ENCODE measurements at places on chromosomes 12 and 14.

- no peak for DNase-seq
Measured at GRCh38 chr12:118429688-118430383, 53.5 kb downstream of the SUDS3 start.

DNA sequence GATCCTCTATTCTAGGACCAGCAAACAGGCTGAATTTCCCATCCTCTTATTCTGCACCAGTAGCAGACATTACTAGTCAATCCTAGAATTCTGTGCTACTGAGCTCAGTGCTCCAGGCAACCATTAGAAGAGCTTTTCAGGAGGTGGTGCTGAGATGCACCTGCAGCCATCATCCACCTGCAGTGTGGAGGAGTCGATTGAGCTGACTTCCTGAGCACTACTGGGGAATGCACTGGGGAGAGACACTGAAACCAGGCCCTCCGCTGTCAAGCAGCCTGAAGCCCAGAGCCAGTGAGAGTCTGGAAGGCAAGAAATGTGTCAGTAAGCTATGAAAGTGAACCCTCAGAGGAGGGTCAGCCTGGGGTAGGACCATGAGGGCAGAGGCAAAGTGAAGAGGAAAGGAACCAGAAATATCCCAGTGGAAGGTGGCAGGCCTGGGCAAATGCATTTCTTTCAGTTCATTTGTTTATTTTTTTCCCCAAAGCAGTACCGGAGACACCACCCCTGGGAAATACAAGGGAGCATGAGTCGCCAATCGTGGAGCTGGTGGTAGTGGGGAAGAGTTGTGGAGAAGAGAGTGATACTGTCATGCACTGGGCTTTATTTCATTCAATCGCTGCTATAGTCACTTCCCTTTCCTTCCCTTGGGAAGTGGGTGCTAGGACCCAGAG, 23.0 kb upstream of the SERPINA4 start:
- DNase-seq = no peak

DNA sequence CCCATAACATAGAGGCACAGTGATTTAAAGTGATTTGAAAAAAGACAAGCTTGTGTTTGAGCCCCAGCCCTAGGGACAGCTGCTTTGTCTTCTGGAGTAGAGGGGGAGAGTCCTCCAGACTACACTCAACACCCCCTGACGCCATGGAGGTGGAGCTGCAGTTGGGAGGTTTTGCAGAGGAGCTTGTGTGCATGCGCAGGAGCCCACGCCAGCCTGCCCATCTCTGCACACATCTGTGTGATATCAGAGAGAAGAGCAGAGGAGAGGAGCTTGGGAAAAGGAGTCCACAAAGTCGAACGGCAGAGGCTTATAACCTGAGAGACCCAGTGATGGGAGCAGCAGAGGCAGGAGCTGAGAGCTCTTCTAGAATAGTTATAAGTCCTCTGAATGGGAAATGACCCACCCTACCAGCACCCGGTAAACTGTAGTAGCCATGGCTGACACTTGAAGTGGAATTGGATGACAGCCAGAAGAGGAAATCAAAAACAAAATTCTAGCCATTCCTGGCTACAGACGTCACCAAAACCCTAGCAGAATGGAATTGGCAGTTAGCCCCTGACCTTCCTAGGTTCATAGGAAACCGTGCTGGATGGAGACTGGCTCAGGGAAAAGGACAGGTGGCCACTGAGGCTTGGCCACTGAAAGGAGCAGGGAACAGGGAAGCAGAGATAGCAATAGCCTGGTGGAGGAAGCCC, 185.1 kb upstream of the VASH1 start:
- DNase-seq = no peak

DNA sequence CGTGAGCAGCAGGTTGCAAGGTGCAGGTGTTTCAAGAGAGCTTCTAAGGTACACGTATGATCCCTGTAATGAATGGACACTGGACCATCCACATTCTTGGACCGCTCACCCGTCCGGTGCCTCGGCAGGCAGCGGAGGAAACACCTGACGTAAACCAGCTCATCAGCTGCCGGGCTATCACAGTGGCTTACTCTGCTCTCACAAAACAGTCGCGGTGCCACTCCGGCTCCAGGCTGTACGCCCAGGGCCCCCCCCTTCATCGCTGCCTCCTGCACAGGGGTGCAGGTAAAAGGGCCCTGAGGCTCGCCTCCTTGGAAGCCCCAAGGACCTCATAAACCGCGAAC, 436 bp downstream of the VPS33A start:
- DNase-seq = no peak

GRCh38 chr14:76090616-76091391, 60.9 kb upstream of the GPATCH2L start:
- DNase-seq = no peak

- no peak for DNase-seq
Measured at GRCh38 chr12:16586350-16587109, 19.4 kb downstream of the LMO3 start.

DNA sequence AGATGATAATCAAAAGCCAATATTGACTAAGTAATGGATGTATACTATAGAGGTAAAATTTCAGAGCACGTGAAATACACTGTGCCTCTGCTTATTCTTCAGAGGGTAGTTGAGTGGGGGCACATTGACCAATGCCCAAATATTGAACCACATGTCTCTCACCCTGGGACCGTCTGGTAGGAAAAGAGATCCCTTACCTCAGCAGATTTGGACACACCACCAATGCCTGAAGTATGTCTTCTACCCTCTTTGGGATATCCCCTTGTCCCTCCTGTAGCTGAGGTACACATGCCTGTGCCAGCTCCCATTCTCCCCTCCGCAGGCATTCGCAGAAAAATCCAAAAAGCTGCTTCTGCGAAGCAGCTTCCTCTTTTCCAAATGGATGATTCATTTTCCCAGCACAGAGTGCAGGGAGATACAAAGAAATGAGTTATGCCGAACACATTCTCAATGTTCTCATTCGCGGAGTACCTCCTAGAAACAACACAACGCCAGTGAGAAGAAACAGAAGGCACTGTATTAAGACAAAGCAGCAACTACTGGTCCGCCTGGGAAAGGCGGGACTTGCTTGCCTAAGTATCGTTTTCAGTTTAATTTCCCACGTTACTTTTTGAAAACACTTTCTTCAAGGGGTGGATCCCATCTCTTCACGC, 691 bp downstream of the ZFYVE26 start:
- DNase-seq = no peak

DNA sequence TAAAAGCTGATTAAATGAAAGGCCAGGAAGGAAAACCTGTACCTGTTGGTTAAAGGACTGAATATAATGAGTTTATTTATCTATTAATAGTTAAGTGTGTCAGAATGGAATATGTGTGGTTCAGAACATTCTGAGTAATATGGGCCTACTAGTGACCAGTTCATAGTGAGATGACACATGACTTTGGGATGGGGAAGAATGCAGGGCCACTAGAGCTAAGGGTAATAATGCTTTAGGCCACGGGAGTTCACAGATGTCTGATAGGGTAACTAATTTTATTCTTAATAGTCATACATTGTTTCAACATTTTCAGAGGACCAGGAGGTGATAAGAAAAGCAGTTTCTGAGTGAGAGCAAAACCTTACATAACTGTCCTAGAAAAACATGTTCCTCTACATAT, 247.8 kb upstream of the OR4E1 start:
- no peak for DNase-seq

DNA sequence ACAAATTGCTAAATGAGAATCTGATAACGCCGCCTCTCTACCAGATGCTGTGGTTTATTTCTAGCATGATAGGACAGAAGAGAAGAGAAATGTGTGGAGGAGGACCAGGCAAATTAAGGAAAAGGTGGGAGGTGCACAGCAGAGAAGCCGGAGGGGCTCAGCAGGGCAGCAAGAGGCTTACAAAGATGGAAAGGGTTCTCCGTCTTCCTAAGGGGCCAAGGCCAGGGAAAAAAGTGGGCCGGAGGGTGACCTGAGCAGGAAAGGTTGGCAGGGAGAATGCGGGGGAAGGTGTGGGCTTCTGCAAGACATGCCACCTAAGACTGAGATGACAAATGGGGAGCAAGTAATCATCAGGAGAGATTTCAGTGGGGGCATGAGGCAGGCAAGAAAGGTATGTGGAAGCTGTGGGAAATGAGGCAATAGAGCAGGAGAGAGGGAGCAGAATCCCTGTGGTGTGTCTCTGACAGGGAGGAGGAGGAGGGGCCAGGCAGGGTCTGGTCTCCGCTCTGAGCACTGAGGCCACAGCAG, 18.7 kb downstream of the MANSC1 start:
- DNase-seq = no peak

DNA sequence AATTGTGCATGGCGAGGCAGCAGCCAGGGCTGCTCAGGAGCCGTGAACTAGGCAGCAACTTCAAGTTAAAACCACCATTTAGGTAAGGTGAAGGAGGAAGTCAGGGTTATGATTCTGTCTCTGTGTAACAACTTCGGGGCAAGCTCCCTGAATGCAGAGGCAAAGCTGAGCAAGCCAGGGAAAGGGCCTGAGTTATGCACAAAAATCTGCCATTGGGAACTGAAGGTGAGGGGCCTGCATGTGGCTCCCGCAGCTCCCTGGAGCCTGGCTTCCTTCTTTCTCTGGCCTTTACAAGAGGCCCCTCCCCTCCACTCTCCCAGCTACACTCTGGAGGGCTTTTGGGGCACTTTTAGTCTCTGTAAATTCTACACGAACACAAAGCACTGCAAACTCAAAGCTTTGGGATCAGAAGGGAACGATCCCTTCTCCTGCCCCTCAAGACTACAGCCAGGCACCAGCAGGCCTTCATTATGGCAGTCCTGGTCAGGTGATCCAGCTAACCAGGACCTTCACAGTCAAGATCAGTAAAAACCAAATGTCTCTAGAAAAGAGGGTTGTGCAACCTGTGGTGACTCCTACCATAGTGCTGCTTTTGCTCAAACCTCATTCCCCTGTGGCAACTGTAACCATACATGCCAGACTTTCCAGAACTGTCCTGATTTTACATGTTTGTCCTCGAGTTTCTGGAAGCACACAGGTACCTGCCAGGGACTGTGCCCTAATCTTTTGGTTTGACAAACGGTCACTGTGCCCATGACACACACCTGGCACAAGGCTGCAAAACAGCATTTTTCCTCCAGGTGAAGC, 67.2 kb upstream of the PTGR2 start:
- DNase-seq = no peak

DNA sequence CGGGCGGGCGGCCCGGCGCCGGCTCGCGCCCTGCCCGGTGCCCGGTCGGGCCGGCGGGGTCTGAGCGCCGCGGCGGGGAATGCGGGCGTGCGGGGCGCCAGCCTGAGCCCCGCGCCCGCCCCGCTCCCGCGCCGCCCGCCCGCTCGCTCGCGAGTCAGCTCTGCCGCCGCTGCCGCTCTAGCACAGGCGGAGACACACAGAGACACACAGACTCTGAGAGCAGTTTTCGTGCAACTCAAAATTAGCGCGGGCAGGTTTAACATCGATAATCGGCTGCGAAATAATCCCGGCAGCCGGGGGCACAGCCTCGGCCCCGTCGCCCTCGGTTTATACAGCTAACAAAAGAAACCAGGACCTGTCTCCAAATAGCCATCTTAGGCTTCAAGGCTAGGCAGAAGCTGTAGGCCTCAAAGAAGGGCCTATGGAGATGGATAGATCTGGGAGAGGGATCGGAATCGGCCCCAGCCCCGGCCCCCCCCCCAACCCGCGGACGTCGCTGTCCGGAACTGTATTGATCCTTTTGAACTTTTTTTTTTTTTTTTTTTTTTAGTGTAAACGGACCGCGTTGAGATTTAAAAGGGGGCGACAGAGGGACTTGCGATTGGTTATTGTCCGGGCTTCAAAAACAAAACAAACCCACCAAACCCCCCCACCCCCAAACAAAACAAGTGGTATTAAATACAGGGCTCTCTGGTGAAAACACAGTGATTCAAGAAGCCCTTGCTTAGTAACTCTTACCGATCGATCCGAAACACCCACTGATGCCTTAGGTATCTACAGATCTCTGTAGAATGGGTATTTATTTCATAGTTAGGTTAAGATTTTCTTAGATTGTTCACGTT, 1.1 kb downstream of the ARID2 start:
- DNase-seq = peak; percentile 40

- DNase-seq = peak; percentile 80
Measured at GRCh38 chr12:54579696-54580333, 8.6 kb downstream of the PPP1R1A start.

DNA sequence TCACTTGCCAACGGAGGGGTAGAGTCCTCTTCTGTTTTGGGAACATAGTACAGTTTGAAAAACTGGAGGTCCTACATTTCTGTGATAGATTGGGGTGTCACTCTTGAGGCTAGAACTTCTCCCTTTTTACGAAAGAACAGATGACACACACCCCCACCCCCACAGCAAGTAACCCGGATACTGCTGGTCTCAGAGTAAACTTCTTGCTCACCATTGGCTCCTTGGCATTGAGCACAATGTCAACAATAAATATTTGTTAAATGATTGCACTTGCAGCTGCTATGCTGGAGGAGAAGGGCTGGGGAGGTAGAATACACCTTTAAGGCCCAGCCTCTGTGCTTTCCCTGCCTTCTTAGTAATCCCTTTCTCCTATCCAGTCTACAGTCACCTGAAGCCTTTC, 149.8 kb downstream of the TGFB3 start:
- DNase-seq = no peak

DNA sequence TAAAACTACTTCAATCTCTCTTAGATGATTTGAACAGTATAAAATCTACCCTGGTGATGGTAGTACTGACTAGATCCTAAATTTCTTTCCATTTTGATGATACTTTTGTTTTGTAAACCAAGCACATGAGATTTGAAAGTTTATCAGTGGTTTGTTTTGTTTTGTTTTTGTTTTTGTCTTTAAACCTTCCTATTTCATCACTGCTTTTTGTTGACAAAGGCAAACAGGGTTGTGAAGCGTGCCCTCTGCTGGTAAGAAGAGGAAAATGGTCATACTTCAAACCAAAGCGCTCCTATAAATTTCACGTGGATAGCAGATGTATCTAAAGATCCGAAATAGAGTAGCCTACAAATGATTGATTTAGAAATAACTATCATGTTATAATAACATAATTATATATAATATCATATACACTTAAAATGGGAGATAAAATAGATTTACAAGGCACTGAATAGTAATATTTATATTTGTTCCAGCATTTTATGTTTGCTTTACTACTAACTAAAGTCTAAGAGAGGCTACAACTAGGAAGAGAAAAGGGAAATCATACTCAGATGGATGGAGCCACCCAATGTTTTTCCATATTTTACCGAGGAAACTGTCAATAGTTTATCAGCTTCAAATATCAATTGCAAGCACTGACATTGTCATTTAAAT, 254.0 kb upstream of the USP15 start:
- no peak for DNase-seq

Measured in stimulated activated CD4-positive, alpha-beta T cell treated with anti-CD3 and anti-CD28 coated beads, TNF-alpha, amount 100 ng/mL, for 48 hours (primary cell).